ENCODE measurements at places on chromosomes 12 and 14.

GRCh38 chr14:99402285-99402648, 78.4 kb downstream of the SETD3 start:
- no peak for DNase-seq

DNA sequence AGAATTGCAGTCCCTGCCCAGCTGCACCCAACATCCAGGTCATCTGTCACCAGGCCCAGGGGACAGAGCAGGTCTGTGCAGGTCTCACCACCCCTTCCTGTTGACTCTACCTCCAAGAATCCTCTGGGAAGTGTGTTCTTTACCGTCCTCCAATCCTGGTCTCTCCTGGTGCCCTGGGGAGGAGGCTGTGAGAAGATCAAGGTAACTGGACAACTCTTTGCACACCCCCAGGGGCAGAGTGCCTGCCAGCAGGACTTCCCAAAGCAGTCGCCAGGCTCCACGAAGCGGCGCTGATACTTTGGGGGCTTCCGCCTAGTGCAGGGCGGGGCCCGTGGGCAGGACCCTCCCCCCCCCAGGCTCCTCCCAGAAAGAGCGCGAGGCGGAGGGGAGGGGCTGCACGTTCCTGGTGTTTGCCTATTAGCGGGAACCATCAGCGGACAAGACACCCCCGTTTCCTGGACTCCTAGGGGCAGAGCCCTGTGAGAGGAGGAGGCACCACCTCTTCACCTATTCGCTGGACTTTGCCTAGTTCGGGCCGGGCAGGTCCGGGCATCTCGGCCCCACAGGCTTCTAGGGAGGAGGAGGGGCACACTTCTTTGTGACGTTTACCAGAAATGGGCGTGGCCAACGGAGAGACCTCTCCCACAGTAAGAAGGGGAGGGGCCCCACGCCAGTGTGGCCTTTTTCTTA, 918.0 kb downstream of the AACS start:
- DNase-seq = no peak

- no peak for DNase-seq
Measured at GRCh38 chr14:74685056-74685455, 27.8 kb downstream of the AREL1 start.

GRCh38 chr14:73333031-73333430, 95.7 kb downstream of the PAPLN start:
- DNase-seq = no peak

DNA sequence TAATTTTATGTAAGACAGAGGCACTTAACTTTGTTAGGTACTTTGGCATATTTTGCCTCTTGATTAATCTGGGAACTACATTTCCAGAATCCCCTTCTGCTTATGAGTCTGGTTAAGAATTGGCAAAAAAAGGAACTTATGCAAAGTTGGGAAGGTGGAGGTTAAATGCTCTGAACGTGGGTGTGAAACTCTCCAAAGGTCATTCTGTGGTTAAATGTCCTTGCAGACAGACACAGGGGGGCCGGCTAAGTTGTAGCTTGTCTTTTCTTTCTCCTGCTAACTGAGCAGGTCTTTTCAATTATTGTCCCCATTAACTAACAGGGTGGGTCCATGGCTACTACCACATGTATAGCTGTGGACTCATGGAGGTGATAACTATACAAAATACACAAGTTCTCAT, 248.6 kb upstream of the NOVA1 start:
- no peak for DNase-seq

GRCh38 chr12:45670346-45671065, 59.0 kb upstream of the ARID2 start:
- peak; percentile 89 for DNase-seq

GRCh38 chr12:116431677-116432300, 127.4 kb upstream of the MAP1LC3B2 start:
- no peak for DNase-seq

DNA sequence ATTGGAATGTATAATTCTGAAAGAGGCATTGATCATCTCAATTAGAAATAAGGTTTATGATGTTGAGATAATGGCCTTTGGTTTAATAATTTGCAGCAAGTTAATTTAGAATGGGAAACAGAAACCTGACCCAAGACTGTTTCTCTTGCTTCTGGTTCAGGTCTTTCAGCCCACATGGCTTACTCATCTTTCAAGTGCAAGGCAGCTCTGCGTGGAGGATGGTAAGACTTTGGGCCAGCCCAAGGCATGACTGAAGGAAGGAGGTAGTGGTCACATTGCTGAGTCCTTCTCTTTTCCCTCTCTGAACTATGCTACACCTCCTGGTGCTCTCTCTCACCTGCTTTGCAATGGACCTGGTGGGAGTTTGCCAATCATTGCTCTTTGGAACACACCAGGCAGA, 98.7 kb downstream of the CAND1 start:
- no peak for DNase-seq

DNA sequence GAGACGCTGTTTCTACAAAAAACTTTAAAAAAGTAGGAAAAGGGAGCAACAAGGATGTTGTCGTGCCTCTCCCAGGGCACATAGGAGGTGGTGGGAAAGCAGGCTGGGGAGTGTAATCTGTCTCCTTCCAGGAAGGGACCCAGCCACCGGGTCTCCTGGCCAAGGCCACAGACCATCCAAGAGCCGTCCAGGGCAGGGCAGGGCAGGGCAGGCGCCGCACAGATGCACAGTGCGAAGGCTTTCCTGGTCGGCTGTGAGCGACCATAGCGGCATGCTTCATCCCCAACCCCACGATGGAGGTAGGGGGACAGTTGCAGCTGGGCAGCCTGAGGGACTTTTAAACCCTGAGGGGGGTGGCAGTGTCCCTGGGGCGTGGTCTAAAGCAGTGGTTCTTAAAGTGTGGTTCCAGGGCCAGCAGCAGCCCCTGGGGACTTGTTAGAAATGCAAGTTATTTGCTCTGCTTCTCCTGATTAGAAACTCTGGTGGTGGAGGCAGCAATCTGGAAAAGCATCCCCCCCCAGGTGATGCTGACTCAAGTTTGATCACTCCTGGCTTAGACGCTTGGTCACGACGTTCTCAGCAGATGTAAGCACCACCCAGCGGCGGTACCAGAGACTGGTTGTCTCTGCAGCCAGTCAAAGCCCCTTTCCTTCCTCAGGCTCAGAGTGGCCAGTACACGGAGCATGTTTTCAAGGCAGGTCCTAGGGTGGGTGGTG, 197.4 kb upstream of the PRMT8 start:
- DNase-seq = no peak

DNA sequence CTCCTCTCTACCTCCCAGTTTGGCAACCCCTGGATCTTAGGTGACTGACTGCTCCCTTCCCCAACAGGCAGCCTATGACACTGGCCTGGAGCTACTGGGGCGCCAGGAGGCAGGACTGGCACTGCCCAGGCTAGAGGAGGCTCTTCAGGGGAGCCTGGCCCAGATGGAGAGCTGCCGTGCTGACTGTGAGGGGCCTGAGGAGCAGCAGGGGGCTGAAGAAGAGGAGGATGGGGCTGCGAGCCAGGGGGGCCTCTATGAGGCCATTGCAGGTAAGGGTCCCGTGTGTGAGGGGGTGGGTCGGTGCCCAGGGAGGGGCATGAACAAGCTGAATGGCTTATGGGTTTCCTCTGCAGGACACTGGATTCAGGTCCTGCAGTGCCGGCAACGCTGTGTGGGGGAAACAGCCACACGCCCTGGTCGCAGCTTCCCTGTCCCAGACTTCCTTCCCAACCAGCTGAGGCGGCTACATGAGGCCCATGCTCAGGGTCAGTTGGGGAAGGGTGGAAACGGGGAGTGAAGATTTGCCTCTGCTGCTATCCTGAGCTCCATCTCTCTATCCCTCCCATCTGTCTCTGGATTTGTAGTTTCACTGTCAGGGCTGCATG, 2.2 kb downstream of the P3H3 start:
- no peak for DNase-seq

DNA sequence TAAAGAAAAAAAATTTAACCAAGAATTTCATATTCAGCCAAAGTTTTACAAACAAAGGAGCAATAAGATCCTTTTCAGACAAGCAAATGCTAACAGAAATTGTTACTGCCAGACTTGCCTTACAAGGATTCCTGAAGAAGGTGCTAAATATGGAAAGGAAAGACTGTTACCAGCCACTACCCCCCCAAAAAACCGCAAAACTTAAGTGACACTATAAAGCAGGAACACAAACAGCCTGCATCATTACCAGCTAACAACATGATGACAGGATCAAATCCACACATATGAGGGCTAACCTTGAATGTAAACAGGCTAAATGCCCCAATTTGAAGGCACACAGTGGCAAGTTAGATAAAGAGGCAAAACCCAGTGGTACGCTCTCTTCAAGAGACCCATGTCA, 55.7 kb downstream of the APOBEC1 start:
- no peak for DNase-seq

DNA sequence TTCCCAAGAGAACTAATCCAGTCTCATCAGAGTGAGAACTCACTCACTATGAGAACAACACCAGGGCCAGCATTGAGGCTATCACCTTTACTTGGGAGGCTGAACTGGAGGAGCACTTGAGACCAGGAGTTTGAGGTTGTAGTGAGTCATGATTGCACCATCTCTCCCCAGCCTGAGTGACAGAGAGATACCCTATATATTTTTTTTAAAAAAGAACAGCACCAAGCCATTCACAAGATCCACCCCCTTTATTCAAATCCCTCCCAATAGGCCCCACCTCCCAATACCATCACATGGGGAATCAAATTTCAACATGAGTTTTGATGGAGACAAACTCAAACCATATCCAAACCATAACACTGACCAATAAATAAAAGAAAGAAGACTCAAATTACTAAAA, 3.7 kb upstream of the TMX1 start:
- DNase-seq = no peak

GRCh38 chr14:68958553-68958952, 20.5 kb downstream of the ACTN1 start:
- no peak for DNase-seq

GRCh38 chr12:26651566-26652188, 181.3 kb downstream of the ITPR2 start:
- no peak for DNase-seq

DNA sequence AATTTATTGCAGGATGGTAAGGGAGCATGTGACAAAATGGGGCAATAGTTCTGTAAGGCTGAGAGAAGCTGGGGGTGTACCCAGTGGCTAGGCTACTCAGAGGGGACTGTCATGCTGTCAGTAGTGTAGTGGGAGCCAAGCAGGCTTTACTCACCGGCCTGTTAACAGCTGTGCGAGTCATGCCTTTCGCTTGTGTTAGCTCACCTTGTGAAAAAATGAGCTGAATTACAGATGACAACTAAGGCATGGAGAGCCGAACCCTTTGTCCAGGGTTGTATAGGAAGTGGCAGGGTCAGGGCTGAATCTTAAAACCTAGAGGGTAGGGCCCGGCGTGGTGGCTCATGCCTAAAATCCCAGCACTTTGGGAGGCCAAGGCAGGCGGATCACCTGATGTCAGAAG, 37.9 kb downstream of the SH2B3 start:
- no peak for DNase-seq

GRCh38 chr14:32679927-32680612, 258.6 kb upstream of the NPAS3 start:
- DNase-seq = no peak

DNA sequence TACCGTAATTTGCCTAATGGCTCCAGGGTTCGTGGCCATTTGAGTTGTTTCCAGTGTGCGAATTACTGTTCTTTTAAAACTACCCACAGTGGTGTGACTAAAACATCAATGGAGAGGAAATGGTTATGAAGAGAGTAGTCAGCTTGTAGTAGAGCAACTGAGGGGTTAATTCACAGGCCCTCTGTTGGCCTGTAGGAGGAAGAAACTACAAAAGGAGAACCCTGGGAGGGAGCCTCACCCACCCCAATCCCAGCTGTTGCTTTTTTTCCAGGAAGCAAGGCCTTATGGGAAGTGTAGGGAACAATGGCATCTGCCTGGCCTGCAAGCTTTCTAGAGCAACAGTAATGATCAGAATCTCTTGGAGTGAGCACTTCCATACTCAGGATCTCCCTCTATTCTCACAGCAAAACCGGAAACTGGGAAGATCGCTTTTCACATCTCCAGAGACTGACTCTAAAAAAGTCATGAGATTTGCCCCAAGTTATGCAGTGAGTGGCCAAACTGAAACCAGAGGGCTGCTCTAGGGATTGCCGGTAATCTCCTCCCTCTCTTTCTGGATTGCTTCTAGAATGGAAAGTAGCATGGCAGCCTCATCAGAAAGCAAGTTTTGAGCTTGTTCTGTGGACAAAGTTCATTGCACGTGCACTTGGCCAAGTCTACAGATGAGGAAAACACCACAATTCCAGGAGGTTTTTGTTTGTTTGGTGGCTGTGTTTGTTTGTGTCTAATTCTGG, 125.3 kb upstream of the PWP1 start:
- no peak for DNase-seq

DNA sequence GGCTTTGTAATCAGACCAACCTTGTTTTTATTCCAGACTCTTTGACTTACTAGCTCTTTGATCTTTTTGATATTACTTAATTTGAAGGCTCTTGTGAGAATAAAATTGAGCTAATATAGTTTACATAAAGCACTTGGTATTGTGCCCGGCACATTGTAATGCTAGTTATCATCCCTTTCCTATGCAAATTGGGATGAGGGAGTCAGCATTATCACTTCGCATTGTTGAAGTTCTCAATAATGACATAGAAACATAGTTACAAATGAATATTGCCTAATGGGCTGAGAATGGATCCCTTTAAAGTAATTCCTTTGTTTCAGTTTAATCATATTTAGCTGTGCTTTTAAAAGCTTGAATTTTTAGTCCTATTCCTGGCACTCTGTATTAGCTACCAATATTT, 36.6 kb downstream of the SUPT16H start:
- no peak for DNase-seq

Measured in T-helper 2 cell (primary cell).